Effector memory CD8-positive, alpha-beta T cell (primary cell): ENCODE measurements at places on chromosomes 5 and 9.

- no peak for DNase-seq
Measured at GRCh38 chr5:56610093-56610698, 205.2 kb upstream of the MAP3K1 start.

- no peak for DNase-seq
Measured at GRCh38 chr5:58499941-58500340, 8.7 kb downstream of the GAPT start.

- DNase-seq = no peak
Measured at GRCh38 chr5:13860146-13860545, 84.3 kb downstream of the DNAH5 start.

GRCh38 chr5:172745838-172746237 is 25.2 kb downstream of the DUSP1 start:
- no peak for DNase-seq

DNA sequence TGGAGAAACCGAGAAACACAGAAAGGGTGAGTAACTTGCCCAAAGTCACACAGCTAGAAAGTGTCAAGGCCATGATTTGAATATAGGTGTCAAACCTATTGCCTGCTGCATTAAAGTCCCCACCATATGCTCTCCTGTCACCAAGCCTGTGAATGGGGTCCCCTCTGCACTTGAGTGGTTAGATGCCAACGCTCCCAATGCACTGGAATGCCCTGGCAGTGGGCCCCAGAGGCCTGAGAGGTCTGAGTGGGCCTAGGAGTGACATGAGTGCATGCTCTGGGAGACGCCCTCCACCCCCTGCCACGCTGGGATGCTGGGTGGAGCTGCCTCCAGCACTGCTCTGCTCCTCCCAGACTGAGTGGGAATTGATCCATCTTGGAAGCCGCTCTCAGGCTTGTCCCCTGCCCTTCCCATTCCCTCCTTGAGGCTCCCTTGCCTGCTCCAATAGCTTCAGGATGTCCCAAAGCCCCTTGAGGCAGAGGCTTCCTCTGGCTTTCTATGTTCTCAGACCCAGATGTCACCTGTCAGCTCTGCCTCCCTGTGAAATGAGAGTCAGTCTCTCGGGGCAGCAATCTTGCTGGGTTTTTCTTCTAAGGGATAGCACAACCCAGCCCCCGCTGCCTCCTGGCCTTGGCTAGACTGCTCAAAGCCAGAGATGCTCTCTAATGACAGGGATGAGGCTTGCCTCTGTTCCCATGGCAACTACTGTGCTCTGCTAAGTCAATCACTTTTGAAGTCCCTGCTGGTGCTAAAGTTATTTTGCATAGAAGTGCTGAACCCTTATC is 6.6 kb upstream of the ARSI start:
- DNase-seq = no peak

DNA sequence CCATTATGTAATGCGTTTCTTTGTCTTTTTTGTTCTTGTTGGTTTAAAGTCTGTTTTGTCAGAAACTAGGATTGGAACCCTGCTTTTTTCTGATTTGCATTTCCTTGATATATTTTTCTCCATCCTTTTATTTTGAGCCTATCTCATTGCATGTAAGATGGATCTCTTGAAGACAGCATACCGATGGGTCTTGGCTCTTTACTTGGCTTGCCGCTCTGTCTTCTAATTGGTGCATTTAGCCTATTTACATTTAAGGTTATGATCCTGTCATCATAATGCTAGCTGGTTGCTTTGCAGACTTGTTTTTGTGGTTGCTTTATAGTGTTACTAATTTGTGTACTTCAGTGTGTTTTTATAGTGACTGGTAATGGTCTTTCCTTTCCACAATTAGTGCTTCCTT is 13.3 kb upstream of the CDKN2B start:
- no peak for DNase-seq

- DNase-seq = no peak
Measured at GRCh38 chr5:57725658-57726504, 243.3 kb upstream of the ACTBL2 start.

DNA sequence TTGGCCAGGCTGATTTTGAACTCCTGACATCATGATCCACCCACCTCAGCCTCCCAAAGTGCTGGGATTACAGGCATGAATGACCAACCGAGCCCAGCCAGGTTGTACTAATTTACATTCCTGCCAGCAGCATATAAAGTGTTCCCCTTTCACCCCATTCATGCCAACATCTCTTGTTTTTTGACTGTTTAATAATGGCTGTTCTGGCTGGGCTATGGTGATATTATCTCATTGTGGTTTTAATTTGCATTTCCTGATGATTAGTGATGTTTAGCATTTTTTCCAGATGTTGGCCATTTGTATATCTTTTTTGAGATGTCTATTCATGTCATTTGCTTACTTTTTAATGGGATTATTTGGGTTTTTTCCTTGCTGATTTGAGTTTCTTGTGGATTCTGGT is 87.3 kb downstream of the INVS start:
- no peak for DNase-seq

- DNase-seq = no peak
Measured at GRCh38 chr9:71685988-71686387, 82.3 kb downstream of the CEMIP2 start.

- no peak for DNase-seq
Measured at GRCh38 chr5:66343370-66344071, 199.4 kb downstream of the SREK1 start.

DNA sequence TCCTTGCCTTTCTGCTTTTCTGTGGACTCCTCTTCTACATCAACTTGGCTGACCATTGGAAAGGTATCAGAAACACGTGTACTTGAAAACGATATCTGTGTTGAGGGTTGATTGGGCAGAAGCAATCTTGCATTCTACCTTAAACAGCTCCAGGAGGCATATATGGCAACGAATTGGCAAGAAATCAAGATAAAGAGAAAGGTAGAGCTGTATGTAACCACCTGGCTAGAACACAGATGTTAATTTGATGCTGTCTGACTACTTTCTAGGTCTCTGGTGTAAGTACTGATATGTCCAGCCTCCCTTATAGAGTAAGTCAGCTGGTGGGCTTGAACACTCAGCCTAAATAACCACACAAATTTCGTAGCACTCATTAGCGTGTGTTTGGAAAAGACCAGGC is 1.3 kb downstream of the MAN1B1 start:
- DNase-seq = no peak

GRCh38 chr5:64229163-64229774 is 63.6 kb downstream of the RNF180 start:
- no peak for DNase-seq

DNA sequence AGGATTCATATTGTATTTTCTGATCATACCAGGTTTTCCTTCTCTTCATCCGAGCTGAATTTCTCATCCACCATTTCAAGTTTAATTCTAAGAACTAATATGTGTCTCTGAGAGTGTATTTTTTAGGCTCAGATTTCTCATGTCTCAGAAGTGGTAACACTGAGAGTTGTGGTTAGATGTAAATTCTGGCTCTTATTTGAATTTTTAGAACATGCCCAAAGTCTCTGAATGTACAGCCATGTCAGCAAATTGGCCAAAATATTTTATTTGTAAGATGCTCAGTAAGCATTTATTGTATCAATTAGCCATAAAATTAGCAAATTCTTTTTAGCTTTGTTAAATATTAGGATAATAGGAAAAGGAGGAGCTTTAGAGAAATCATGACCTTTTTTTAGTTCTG is 16.6 kb downstream of the SV2C start:
- no peak for DNase-seq

GRCh38 chr5:91146230-91146629 is 236.9 kb downstream of the ARRDC3 start:
- DNase-seq = no peak

- no peak for DNase-seq
Measured at GRCh38 chr5:36728697-36729543, 122.5 kb downstream of the SLC1A3 start.

- no peak for DNase-seq
Measured at GRCh38 chr9:95087659-95088242, 229.8 kb downstream of the FANCC start.

- no peak for DNase-seq
Measured at GRCh38 chr5:168334695-168335094, 43.2 kb downstream of the WWC1 start.

GRCh38 chr5:27241564-27242257 is 203.3 kb upstream of the CDH9 start:
- no peak for DNase-seq

- no peak for DNase-seq
Measured at GRCh38 chr5:2015124-2015848, 132.6 kb upstream of the IRX4 start.

DNA sequence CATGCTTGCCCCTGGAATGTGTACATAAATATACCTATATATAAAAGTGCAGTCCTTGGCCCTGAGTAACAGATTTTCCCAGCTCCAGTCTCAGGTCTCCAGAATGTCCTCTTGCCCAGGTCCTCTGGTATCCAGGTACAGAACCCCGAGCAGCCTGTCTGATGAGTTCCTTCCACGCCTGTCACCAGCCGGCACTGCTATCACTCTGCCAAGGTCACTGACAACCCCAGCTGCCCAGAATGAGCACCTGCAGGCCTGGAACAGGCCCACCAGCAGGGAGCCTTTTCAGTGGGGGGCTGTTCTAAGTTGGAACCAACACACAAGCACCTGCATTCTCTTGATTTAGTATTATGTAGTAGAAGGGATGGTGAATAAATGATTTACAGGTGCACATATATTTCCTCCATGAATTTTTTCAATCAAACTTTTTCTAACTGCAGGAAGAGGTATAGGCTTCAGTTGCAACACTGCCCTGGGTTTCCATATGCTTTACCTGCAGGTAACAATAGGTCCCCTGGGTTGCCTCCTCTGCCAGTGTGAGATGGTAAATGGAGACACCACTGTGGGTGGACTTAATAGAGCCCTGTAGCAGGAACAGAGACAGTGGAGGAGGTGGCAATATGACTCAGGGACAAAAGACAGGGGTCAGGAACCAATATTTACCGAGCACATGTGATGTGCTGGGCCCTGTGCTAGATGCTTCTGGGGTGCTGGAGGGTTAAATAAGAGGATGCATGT is 291.9 kb downstream of the SPOCK1 start:
- no peak for DNase-seq

- DNase-seq = no peak
Measured at GRCh38 chr5:138064526-138064925, 19.3 kb upstream of the WNT8A start.

DNA sequence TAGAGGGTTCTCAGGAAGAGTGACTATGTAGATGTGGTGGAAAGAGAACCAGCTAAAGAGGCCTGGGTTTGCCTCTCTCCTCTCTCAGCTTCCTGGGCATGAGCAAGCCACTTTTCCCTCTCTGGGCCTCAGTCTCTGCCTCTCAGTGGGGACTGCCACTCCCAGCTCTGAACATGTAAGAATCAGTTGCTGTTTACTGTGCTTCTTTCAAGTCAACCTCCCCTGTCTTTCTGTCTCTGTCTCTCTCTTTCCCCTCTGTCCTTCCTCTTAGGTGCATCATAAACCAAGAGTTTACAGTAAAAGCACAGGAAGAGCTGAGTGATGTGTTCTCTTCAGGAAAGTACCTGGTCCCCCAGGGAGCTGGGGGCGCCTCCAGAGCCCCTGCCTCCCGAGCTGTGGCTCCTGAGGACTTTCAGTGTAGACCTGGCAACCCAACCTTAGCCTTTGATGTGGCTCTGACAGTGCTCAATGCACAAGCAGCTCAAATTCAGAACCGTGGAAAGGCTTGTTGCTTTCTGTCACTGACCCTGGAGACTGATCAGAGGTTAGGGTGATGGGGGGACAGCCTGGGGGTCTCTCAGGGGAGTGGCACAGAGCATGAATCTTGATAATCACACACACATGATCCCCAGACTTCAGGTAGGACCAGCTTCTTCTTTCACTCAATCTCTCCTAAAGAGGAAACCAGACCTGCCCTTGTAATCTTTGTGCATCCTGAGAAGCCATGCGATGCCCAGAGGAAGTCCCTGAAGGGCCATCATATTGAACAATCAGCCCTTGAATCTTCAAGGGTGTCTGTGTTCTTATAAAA is 59.4 kb upstream of the TNFSF8 start:
- no peak for DNase-seq

- DNase-seq = no peak
Measured at GRCh38 chr5:106451998-106452397, 1218.7 kb downstream of the EFNA5 start.

DNA sequence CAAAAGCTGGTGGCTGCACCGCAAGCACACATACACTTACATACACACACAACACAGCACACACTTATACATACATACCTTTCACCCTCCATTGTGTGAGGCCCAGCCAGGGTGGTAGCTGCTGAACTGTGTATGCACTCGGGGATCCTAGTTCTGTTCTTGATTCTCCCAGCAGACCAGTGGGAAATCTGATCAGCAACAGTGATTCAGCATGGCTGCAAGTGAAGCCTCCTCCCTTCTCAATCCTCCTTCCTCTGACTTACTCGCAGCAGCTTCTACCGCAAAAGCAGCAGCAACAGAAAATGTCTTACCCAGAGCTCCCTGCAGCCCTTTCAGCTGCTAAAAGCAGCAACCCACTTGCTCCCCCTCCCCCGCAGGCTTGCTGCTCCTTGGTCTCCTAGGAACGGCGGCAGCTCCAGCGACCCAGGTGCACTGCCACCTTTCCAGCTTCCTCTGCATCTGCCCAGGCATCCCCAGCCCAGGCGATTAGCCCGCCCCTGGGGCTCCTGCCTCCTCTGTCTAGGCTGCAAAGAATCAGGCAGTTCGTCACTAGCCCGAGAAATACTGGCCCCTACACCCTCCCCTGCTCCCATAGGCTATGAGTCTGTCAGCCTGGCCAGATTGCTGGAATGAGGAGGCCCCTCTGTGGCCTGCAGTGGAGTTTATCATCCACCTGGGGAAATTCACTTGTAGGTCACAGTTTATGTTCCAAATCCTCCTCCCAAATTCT is at the start of gene KLHL3:
TSS of gene KLHL3 (minus strand) at position 535 of the 730 bp plus-strand sequence. CDS start at position 92, 443 bp downstream.
- DNase-seq = no peak

DNA sequence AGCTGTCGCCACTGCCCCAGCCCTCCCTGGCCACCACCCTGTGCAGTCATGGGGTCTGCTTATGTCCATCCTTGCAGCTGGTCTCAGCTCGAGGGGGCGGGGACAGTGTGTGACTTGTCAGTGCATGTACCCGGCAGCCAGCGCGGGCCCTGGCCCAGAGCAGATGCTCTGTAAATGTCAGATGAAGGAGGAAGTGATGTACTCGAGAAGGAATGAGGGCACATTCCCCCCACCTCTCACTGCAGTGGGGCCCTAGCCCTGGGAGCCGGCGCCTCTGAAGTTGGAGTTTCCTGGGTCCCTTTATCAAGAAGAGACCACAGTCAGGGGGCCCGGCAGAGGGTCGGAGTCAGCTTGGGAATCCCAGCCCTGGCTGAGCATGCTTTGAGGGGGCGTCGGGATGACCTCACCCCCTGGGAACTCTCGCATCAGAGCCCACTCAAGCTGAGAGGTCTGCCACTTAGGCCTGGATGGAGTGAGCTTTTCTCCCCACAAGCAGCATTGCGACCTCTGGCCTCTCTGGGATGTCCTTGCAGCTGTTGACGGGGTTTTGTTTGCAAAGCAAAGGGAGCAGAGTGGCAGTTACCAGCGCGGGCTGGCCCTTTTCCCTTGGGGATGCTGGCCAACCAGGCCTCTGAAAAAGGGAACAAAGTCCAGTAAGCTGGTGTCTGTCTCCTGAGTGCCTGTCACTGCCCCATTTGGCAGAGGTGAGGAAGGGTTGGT is 19.0 kb downstream of the NEURL1B start:
- DNase-seq = no peak

GRCh38 chr5:78606241-78606640 is 42.3 kb downstream of the LHFPL2 start:
- no peak for DNase-seq
